Thymus (tissue), 14 donors: ENCODE measurements at places on chromosomes 2 and 18. TPM values are rescaled to one million over a fixed set of nuclear protein-coding genes. Genes with fewer than 3 reads are reported as not detected.

The RTP5 gene
- 0.66 TPM for total RNA-seq

The CFAP221 gene
- 0.14 TPM for total RNA-seq

The PLEKHB2 gene
- total RNA-seq: 41.8 TPM

The DYNC1I2 gene
- total RNA-seq: 77.2 TPM

The LYPD1 gene
- total RNA-seq: 5.1 TPM

The RETREG2 gene
- total RNA-seq: 33.6 TPM

The CHST10 gene
- 7.1 TPM for total RNA-seq

The PROKR1 gene
- 0.05 TPM for total RNA-seq

The TMEFF2 gene
- total RNA-seq: 1.2 TPM

The PSTPIP2 gene
- 6.1 TPM for total RNA-seq

The APLF gene
- total RNA-seq: 7.5 TPM

GRCh38 chr18:77130229-77131099 is 2.1 kb downstream of the MBP start:
- H3K4me3 ChIP-seq: peak overlapping the region; percentile 51
- peaks cover 2% of the 10 kb centered on the region for H3K4me1 ChIP-seq
- peak overlapping the region; percentile 20 for H3K27ac ChIP-seq
- H3K27me3 ChIP-seq: peaks cover 51% of the 10 kb centered on the region

DNA sequence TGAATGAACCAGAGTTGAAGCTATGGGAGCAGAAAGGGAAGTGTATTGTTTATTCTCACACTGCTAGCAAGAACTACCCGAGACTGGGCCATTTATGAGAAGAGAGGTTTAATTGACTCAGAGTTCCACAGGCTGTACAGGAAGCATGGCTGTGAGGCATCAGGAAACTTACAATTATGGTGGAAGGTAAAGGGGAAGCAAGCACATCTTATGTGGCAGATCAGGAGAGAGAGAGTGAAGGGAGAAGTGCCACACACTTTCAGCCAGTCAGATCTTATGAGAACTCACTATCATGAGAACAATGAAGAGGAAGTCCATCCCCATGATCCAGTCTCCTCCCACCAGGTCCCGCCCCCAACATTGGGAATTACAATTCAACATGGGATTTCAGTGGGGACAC is 383.2 kb upstream of the SLC14A2 start:
- no peaks in the 10 kb centered on the region for H3K4me1 ChIP-seq
- no peak for DNase-seq
- H3K36me3 ChIP-seq: no peaks in the 10 kb centered on the region
- no peak overlapping the region for H3K27ac ChIP-seq
- no peak overlapping the region for H3K4me3 ChIP-seq

GRCh38 chr18:31050635-31051034 is 8.1 kb upstream of the DSC3 start:
- no peaks in the 10 kb centered on the region for H3K27me3 ChIP-seq
- H3K36me3 ChIP-seq: no peaks in the 10 kb centered on the region
- H3K27ac ChIP-seq: no peak overlapping the region
- H3K4me3 ChIP-seq: no peak overlapping the region
- H3K4me1 ChIP-seq: no peaks in the 10 kb centered on the region

DNA sequence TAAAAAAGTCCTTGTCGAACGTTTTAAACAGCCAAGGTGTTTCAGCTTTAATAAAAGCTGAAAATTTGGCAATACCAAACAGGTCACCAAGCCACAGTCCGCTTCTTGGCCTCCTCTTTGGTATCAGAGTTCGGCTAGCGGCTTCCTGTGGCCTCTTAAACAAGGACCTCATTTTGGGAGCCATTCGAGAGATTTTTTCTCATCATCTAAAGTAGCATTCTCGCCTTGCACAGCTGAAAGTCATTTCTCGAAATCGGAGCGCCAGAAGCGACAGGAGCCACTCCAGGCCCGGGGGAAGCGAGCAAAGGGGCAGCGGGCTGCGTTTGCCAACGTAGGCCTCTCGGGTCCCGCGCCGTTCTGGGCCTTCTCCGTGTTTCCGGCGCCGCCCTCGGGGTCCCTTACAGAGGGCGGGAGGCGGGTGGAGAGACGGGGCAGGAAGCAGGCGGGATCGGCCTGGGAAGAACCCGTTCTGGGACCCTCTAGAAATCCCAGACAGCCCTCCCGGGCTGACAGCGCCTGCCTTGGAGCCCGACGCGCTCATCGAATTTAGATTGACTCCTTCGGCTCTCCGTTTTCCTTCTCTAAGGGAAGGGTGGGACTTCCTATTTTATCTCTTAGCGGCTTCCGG is 522 bp upstream of the ZNF407 start:
- no peak for DNase-seq
- no peaks in the 10 kb centered on the region for H3K27me3 ChIP-seq
- H3K27ac ChIP-seq: peak overlapping the region; percentile 95
- H3K4me3 ChIP-seq: peak overlapping the region; percentile 96

DNA sequence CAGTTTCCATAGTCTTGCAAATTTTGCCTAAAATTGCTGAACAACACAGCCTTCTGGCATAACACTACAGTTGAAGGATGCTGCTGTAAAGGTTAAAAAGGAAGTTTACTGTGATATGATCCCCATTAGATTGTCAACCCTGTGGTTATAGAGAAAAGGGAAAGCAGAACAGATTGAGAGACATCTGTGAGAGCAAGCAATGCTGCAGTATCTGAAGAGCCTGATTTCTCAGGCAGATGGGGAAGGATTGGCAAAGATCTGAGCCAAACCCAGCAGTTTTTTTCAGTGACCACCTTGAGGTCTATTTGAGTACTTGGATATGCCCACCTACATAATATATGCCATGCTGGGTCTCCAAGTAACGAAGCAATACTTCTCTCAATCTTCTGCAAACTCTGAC is 8.5 kb upstream of the ST8SIA3 start:
- H3K4me1 ChIP-seq: no peaks in the 10 kb centered on the region
- no peaks in the 10 kb centered on the region for H3K36me3 ChIP-seq
- peaks cover 5% of the 10 kb centered on the region for H3K27me3 ChIP-seq
- H3K4me3 ChIP-seq: no peak overlapping the region

DNA sequence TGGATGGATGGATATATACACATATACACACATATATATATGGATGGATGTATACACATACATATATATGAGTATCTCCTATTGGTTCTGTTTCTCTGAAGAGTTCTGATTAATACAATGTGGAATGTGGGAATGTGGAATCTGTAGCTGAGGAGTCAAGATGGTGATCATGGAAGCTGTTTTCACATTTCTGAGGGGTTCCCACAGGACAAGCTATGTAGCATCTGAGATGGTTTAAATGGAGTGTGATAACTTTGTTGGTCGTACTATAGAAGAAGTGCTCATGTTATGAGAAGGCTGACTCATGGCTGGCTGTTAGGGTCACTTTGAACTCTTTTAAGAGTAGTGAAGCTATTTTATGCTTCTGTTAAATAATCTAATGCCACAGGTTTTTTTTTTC is 279.7 kb downstream of the MEIS1 start:
- no peak for DNase-seq
- no peaks in the 10 kb centered on the region for H3K27me3 ChIP-seq
- H3K4me3 ChIP-seq: no peak overlapping the region
- H3K27ac ChIP-seq: no peak overlapping the region
- no peaks in the 10 kb centered on the region for H3K36me3 ChIP-seq

- H3K27me3 ChIP-seq: peaks cover 5% of the 10 kb centered on the region
- H3K36me3 ChIP-seq: no peaks in the 10 kb centered on the region
- no peak overlapping the region for H3K27ac ChIP-seq
- no peak overlapping the region for H3K4me3 ChIP-seq
- H3K4me1 ChIP-seq: peaks cover 7% of the 10 kb centered on the region
Measured at GRCh38 chr2:237923481-237924163, 43.2 kb upstream of the UBE2F start.

GRCh38 chr18:45441110-45441847 is 174.0 kb upstream of the SLC14A2 start:
- H3K4me1 ChIP-seq: no peaks in the 10 kb centered on the region
- DNase-seq: no peak
- H3K36me3 ChIP-seq: no peaks in the 10 kb centered on the region
- H3K27me3 ChIP-seq: no peaks in the 10 kb centered on the region

DNA sequence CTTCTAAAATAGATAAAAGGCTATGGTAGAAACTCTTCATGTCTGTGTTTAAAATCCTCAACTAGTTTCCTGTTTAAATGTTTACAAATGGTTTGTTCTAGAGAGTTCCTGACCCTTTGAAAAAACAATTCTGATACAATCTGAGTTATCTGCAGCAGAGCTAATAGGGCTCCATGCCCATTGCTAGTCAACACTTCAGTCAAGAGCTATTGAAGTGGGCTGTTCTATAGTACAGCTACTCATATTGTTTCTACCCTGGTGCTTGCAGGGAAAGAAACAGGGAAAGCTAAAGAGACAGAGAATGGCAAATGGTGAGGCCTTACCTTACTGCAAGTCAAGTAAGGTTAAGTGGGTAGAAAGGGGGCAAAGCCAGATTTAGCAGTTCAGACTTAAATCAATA is 112.3 kb upstream of the CAVIN2 start:
- H3K36me3 ChIP-seq: no peaks in the 10 kb centered on the region
- no peak for DNase-seq
- H3K27ac ChIP-seq: no peak overlapping the region
- no peaks in the 10 kb centered on the region for H3K27me3 ChIP-seq
- no peaks in the 10 kb centered on the region for H3K4me1 ChIP-seq

DNA sequence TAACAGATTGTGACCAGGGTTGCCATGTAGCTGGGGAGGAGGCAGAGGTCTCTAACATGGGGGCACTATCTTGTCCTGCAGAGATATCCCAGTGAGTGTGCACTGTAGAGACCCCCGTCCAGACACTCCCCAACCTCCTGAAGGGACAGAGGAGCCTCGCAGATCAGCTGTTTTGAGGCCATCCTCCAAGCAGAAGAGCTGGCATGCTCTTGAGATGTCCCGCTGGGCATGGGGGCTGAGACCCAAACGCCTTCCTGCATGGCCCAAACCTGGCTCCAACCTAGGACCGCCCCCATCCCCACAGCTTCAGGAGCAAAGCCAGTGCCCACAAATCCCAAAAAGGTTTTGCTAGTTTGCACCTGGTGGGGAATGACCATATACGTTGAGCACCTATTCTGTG is 2.7 kb upstream of the SLC66A3 start:
- peaks cover 11% of the 10 kb centered on the region for H3K27me3 ChIP-seq
- no peak overlapping the region for H3K4me3 ChIP-seq
- peaks cover 15% of the 10 kb centered on the region for H3K4me1 ChIP-seq
- H3K27ac ChIP-seq: no peak overlapping the region
- no peak for DNase-seq
- H3K36me3 ChIP-seq: no peaks in the 10 kb centered on the region

- peaks cover 2% of the 10 kb centered on the region for H3K27me3 ChIP-seq
- DNase-seq: no peak
Measured at GRCh38 chr18:59379772-59380522, 20.9 kb upstream of the LMAN1 start.

GRCh38 chr18:45771587-45772480 is 47.9 kb downstream of the SLC14A1 start:
- no peaks in the 10 kb centered on the region for H3K27me3 ChIP-seq
- H3K4me1 ChIP-seq: peaks cover 6% of the 10 kb centered on the region
- H3K4me3 ChIP-seq: no peak overlapping the region
- no peaks in the 10 kb centered on the region for H3K36me3 ChIP-seq
- DNase-seq: no peak
- H3K27ac ChIP-seq: no peak overlapping the region

- no peaks in the 10 kb centered on the region for H3K36me3 ChIP-seq
- no peak for DNase-seq
- H3K27ac ChIP-seq: no peak overlapping the region
- H3K4me1 ChIP-seq: no peaks in the 10 kb centered on the region
- no peak overlapping the region for H3K4me3 ChIP-seq
Measured at GRCh38 chr2:141075753-141076152, 1055.1 kb downstream of the LRP1B start.

DNA sequence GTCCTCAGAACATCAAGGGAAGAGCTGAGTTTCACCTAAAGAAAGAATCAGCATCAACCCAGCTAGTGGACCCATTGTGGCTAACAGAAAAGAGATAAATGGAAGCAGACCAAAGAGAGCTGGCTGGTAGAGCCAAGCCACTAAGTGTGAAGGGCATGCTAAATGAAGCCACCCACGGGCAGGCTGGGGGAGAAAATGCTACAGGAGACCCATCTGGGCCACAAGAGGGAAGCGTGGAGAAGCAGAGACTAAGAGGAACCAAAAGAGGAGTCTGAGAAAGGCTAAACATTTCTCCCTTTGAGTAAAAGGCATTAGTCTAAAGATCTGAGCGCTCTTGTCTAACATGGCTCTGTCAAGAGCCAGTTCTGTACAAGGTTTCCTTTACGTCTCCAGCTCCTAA is 15.8 kb downstream of the CWC22 start:
- DNase-seq: no peak
- no peaks in the 10 kb centered on the region for H3K4me1 ChIP-seq

DNA sequence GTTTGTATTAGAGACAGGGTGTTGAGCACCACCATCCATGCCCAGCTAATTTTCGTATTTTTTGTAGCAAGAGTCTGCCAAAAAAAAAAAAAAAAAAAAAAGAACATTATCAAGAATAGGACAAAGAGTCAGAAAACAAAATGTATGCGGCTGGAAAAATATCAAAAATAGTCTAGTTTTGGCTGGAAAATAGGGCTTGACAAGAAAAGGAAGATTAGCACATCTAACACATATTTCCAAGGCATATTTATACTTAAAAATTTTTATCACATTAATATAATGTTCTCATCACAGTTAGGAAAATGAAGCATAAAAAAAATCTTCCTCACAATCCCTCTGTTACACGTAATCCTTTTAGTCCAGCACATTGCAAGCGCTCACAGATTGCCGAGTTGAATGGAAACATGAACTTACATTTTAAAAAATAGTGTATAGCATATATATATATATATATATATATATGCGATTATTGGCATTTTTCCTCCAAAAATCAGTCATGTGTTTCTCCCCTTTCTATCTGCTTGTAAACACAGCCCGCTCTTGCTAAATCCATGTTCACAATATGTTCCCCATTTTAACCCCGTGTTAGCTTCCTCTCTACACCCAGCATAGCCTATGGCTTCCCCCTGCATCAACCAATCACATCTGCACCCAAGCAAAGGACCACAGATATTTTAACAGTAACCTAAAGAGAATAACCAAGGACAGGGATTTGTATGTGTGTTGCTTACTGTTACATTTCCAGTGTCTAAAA is 183.0 kb downstream of the AFF3 start:
- DNase-seq: no peak
- no peaks in the 10 kb centered on the region for H3K27me3 ChIP-seq
- no peaks in the 10 kb centered on the region for H3K36me3 ChIP-seq
- H3K4me3 ChIP-seq: no peak overlapping the region
- H3K4me1 ChIP-seq: peaks cover 6% of the 10 kb centered on the region
- H3K27ac ChIP-seq: no peak overlapping the region

GRCh38 chr2:117943013-117943672 is 70.7 kb downstream of the CCDC93 start:
- no peak overlapping the region for H3K27ac ChIP-seq
- H3K4me1 ChIP-seq: no peaks in the 10 kb centered on the region
- no peak overlapping the region for H3K4me3 ChIP-seq
- H3K27me3 ChIP-seq: no peaks in the 10 kb centered on the region
- DNase-seq: no peak

DNA sequence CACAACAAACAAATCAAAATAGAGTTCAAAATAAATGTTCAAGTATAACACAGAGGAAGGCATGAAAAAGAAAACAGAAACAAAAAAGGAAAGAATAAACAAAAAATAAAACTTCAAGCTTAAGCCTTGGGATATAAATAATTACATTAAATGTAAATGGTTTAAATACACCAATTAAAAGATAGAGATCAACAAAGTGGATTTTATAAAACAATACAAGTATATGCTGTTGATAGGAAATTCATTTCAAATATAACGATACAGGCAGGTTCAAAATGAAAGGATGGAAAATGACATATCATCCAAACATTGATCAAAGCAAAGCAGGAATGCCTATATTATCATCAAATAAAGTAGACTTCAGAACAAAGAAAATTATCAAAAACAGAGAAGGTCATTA is 16.7 kb downstream of the EXOC6B start:
- H3K27me3 ChIP-seq: no peaks in the 10 kb centered on the region
- H3K4me1 ChIP-seq: no peaks in the 10 kb centered on the region
- H3K36me3 ChIP-seq: no peaks in the 10 kb centered on the region
- H3K27ac ChIP-seq: no peak overlapping the region
- H3K4me3 ChIP-seq: no peak overlapping the region
- no peak for DNase-seq
